ENCODE measurements at places on chromosomes 2 and 18.

GRCh38 chr2:239230318-239231052 lies 170.3 kb downstream of the HDAC4 start:
- peak; percentile 66 for DNase-seq

DNA sequence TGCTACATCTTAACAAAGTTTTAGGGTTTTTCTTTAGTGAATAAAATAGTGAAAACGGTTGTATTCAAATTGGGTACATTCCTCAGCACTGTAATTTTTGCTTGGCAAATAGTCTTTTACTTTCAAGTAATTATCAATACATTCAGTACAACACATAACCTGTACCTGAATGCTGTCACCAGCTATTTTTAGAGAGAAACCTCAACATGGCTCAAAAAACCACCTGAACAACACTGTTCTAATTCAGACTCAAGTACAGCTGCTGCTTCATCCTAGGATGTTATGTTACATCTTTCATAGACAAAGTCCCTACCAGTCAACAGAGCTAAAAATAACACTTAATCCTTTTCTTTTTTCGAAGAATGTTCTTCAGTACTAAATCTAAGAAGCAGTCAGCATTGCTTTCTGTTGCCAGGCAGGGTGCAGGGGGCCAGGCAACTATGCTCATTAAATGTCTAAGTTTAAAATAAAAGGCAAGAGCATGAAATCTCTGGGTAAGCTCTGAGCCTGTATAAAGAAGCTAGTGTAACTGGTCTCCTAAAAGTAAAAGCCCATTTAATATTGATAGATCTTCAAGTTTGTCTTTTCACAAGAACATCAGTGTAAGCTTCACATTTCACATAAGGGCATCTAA lies 20.5 kb downstream of the PDIA6 start:
- DNase-seq: no peak

DNA sequence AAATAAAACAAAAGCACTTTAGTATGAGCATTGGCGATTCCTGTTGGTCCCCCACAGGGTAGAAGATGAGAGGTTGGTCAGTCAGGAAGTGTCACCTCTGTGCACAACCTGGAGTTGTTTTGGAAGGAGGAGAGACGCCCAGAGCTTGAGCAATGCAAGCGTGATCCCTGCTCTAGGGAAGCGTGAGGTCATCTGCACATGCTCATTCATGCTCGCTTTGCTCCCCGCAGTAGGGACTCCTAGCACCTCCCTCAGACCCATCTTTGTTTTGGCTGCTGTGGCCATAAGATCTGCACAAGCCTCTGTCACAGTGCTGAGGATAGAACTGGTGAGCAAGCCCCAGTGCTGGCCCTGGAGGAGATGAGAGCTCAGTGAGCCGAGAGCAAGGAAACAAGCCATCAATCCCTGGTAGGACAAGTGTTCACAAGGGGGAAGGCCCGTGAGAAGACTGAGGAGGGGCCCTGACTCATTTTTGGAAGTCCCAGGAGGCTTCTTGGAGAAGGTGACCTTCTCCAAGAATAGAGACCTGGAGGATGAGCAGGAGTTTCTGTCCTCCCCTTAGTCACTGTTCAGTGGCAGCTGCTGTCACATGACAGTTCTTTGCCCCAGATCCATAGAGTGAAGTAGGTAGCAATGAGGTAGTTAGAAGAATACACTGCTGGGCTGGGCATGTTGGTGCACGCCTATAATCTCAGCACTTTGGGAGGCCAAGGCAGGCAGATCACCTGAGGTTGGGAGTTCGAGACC lies 13.3 kb upstream of the ATP8B1 start:
- no peak for DNase-seq

GRCh38 chr2:207692206-207693065 lies 19.0 kb upstream of the CCNYL1 start:
- DNase-seq: peak; percentile 46

GRCh38 chr2:157172239-157172638 lies 85.3 kb upstream of the GALNT5 start:
- DNase-seq: no peak

DNA sequence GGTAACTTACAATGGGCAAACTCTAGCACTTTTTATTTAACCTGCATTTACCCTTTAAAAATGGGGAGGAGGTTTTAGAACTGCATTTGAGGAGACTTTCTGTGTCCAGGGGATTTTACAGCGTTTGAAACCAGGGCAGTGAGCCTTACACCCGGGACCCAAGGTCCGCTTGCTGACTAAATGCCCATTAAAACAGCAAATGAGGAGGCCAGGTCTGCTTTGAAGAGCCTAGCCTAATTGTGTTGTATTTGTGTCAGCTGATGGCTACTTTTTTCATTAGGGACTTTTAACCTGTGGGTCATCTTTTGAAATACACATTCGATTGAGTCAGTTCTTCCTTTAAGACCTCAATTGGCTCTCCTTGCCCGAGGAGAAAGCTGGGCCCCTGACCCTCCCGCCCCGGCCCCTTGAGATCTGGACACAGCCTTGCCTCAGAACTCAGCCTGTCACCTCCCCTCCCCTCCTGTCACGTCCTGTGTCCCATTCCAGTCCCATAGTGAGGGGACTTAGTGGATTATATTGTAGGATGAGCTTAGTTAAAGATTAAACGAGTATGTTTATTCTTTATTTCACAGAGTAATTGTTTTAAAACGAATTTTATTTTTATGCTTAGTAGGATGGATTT lies 69.0 kb downstream of the KLHL29 start:
- no peak for DNase-seq

DNA sequence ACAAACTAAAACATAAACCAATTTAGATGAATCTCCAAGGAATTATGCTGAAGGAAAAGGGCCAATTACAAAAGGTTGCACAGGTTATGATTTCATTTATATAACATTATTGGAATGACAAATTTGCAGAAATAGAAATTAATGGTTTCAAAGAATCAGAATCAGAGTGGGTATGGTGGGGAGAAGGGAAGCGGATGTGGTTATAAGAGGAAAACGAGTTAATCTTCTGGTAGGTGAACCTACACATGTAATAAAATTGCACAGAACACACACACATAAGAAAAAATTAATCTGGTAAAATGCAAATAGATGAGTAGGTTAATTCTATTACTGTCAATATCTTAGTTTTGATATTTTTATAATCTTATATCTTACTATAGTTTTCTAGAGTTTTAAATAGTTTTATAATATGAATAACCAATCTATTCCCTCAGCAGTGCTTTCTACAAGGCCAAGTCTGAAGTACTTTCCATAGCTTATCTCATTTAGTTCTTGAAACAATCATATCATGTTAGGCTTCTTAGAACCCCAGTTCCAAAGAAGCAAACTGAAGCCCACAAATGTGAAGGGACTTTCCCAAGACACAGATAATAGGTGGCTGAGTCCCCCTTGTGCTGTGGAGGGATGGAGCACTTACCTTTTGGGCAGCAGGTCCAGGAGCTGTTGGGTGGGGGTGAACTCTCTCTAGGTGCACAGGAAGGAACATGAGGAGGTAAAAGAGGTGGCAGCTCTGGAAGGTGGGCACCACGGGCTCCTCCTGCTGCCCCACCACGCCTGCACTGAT lies 31.5 kb downstream of the ZNF519 start:
- DNase-seq: no peak

DNA sequence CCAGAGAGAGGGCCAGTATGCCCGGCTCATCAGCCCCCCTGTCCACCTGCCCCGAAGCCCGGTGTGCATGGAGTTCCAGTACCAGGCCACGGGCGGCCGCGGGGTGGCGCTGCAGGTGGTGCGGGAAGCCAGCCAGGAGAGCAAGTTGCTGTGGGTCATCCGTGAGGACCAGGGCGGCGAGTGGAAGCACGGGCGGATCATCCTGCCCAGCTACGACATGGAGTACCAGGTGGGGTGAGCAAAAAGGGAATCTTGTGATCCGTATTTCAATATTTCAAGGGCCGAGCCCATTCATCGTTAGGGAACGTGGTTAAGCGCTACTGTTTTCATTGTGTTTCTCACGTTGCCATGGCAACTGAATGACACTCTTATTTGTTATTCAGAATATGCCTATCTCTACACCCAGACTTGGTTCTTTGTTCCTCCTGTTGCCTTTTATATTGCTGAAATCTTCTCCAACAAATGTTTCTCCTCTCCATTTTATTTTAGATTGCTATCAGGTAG lies 81.5 kb downstream of the NRP2 start:
- peak; percentile 19 for DNase-seq

GRCh38 chr2:2530334-2530733 lies 199.3 kb upstream of the MYT1L start:
- DNase-seq: no peak

- DNase-seq: peak; percentile 80
These were observed 13.2 kb downstream of the ARL4C start for GRCh38 chr2:234483568-234484251.

DNA sequence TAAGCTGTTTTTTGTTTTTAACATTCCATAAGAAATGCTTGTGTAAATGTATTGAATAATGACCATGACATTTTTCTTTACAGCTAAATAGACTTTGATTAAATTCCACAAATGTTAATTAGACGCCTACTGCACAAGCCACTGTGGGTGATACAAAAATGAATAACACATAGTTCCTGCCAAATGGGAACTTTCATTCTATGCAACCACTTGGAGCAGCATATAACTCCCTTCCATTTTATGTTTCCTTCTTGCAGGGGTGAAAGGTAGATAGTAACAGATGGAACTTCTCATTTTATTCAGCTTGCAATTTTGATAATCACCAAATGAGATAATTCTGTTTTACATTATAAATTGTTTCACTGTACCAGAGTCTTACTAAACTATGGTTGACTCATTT lies 70.0 kb upstream of the THUMPD2 start:
- no peak for DNase-seq

- DNase-seq: no peak
These were observed 242.4 kb downstream of the ARHGAP15 start for GRCh38 chr2:143371616-143372015.

- DNase-seq: no peak
These were observed 568.5 kb upstream of the SOX11 start for GRCh38 chr2:5123582-5124196.

DNA sequence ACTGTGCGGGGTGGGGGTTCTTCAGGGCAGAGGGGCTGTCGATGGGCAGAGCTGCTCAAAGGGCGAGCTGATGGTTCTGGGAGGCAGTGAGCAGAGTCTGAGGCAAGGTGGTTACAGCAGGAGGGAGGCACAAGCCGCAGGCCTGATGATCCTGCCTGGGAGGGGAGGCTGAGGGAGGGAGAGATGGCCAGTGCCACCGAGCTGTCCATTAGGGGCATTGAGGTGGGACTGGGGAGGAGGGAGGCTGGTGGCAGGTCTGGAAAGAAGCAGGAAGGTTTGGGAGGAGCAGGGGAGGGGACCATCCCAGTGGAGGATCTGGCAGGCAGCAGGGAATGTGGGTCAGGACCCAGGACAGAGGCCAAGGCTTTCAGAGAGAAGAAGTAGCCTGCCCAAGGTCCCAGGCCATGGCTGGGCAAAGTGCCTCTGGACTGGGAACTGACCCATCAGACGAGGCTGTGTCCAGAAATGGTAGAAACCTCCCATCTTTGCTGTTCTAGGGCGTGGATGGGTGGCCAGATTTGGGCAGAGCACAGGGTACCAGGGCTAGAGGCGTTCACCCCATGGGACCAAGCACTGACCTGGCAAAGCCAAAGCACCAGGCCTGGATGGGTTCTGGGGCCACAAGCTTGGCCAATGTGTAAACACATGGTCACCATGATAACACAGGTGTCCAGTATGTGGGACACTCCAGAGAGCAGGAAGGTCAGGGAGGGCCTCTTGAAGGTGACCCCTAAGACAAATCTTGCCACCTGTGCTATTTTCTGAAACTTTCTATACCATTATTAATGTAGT lies 55.5 kb downstream of the INHBB start:
- no peak for DNase-seq

GRCh38 chr18:48838921-48839818 lies 111.6 kb downstream of the SMAD7 start:
- DNase-seq: peak; percentile 17

- DNase-seq: no peak
These were observed 249.7 kb downstream of the ACTR3 start for GRCh38 chr2:114139542-114139941.

DNA sequence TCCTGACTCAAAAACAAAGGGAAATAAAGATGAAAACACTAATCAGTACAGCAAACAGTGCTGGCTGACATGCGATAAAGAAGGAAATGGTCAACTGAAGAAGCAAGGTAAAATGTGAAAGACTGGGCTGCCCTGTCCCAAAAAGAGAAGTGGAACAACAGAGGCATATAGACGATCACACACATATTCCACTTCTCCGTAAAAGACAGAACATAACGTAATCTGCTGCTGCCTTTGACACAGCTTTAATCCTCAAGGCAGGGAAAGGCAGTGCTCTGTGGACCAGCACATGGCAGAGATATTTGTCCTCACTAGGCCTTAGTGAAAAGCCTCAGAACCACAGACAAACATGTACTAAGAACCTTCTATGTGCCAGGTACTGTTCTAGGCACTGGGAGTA lies 24.3 kb upstream of the REL start:
- DNase-seq: no peak

GRCh38 chr2:22329211-22330154 lies 1055.5 kb upstream of the KLHL29 start:
- no peak for DNase-seq

- DNase-seq: no peak
These were observed 254.3 kb upstream of the CCDC68 start for GRCh38 chr18:55213586-55213985.

DNA sequence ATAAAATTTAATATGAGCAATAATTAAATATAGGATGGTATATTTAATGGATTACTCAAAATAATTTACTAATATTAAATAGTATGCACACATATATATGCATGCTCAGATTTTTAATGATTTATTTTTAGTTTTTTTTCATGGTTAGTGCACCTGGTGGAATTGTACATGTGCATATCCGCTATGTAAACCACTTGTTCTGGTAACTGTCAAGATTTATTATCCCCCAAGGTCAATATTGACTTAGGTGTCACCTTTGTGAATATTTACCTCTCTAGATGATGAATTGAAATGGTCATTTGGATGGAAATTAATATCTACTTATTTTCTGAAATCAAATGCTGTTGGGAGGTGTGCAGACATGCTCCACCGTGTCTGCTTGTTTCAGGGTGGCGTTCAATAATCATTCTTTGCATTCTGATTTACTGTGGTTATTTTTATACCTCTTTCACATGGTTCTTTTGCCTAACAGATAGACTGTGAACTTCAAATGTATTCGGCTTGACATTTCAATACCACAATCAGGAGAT lies 14.7 kb downstream of the CNTNAP5 start:
- DNase-seq: no peak
